SHP77 (cell line): ENCODE measurements at places on chromosomes 7 and 10.

DNA sequence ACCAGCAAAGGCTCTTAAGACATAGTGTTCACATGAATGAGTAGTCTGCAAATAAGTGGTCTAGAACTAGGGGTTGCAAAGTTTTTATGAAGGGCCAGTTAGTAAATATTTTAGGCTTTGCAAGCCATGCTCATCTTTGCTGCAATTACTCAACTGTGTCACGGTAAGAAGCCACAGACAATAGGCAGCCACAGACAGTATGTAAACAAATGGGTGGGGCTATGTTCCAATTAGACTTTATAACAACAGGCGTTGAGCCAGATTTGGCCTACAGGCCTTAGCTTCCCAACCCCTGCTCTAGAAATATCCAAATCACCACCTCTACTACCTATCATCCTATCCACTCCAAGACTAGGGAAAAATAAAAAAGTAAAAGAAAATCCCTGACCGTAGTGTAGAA is 9.2 kb downstream of the IKZF5 start:
- DNase-seq = no peak

DNA sequence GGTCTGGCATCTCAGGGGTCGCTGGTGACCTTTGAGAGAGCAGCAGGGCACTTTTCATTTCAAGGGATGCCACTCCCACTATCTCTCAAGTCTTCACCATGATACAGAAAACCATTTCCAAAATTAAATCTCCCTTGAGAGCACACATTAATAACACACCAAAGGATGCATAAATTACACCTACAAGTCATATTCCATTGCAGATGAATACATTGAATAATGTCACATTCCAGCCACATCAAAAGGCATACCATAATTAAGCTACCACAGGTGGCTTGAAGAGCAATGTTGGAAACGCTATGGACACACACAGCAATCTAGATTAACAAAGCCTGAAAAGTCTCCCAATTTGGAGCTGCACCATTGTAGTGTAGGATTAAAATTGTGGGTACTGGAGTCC is 353.3 kb upstream of the ZMIZ1 start:
- no peak for DNase-seq

- DNase-seq = no peak
Observed at GRCh38 chr10:71398976-71399375, 2.3 kb downstream of the CDH23 start.

GRCh38 chr7:69676247-69676646 is 78.0 kb downstream of the AUTS2 start:
- DNase-seq = no peak

DNA sequence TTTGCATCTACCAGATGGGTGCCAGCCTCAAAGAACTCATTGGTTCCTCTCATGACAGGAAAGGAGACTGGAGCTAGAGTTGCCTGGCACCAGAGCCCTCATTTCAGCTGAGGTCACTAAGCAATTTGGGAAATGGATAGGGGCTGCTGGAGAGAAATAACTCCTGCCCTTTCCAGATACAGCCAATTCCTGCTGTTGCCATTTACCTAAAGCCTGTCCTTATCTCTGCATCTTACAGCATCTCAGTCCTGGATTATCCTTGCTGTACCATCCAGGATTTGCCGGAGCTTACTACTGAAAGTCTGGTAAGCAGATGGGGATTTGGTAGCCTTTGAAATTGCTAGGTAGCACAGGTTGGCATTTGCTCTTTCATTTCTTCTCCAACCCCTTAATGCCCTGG is 31.9 kb upstream of the SMKR1 start:
- no peak for DNase-seq

- no peak for DNase-seq
Observed at GRCh38 chr7:26937306-26937705, 72.9 kb upstream of the SKAP2 start.

GRCh38 chr7:84175461-84175860 is 19.1 kb downstream of the SEMA3A start:
- DNase-seq = no peak

DNA sequence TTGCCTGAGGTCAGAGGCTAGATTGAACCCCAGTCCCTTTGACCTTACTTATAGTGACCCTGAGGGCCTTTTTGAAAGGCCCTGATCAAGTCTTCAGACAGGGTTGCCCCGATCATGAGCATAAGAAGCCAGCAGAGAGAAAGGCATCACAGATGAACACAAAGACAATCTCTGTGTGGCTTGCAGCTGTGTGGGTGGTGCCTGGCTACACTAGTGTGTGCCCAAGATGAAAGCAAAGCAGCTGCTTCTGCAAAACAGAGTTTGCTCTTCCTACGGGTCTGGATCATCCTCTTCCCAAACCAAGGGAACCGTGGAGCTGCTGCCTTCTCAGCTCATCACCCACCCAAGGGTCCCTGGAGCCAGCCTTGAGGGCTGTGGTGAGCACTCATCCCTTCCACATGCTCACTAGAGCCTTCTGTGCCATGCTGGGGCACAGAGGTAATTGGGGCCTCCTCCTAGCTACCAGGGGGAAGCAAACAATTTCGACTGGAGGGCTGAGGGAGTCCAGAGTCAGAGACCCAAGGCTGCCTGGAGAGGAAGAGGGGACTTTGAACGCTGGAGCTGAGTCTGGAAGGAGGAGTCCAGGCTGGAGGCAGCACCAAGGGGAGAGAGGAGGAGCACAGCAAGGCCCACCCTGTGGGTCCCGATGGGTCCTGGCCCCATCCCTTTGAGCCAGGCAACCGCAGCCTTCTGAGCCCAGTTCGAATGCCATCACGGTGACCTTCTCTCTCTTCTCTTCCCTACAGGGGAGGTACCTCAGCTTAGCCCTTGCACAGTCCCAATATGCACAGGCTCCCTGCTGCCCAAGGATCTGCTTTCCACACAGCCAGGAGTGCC is 42.3 kb downstream of the ANTXRL start:
- no peak for DNase-seq

DNA sequence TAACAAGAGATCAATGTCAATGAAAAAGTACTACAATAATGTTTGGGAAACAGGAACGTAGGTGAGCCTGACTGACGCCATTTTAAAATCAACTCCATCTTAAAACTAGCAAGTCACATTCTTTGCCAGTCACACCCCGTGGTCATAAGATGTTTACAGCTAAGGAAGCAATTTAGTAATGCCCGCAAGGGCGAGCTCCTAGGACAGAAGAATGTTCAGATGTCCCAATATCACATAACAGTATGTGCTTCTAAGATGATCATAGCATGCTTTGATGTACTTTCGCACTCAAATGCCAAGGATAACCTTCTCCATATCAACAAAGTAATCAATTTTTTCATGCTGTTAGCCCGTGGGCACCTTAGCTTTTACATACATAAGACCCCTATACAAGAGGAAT is 113.8 kb upstream of the EGFR start:
- no peak for DNase-seq

- peak; percentile 17 for DNase-seq
Observed at GRCh38 chr7:14691597-14692203, 210.9 kb downstream of the DGKB start.
